ENCODE measurements at places on chromosomes 12 and 14.

DNA sequence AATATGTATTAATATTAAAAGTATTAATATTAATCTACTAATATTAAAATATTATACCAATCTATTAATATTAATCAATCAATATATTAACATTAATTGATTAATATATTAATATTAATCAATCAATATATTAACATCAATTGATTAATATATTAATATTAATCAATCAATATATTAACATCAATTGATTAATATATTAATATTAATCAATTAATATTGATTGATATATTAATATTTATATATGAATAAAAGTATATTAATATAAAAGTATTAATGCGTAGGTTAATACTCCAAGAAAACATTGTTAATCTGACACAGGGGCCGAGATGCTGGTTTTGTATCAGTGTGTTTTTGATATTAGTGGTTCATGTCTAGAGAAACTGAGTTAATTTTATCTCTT is 1430.1 kb upstream of the SEL1L start:
- DNase-seq: no peak

DNA sequence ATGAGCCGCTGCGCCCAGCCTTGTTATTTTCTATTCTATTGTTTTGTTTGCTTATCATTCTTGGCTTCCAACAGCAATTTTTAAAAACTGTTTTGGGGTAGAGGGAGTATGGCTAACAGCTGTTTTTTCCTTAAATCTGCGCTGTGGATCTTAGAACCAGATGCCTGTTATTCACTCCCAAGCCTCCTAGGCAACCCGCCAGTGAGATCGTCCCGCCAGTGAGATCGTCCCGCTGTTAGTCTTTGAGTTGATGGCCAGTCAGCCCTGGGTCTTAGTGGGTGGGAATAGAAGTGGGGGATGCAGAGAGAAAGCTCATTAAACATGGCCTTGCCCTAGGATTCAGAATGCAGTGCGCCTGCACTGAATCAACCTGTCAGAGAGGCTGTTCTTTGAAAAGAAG is 67.3 kb upstream of the BICD1 start:
- DNase-seq: no peak

GRCh38 chr12:11549119-11549518 is 100.4 kb upstream of the ETV6 start:
- no peak for DNase-seq

DNA sequence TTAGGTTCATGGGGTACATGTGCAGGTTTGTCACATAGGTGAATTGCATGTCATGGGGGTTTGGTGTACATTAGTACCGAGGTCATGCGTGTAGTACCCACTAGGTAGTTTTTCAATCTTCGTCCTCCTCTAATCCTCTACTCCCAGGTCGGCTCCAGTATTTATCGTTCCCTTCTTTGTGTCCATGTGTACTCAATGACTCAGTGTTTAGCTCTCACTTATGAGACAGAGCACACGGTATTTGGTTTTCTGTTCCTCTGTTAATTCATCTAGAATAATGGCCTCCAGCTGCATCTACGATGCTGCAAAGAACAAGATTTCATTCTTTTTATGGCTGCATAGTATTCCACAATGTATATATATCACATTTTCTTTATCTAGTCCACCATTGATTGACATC is 850.9 kb upstream of the MDGA2 start:
- no peak for DNase-seq

DNA sequence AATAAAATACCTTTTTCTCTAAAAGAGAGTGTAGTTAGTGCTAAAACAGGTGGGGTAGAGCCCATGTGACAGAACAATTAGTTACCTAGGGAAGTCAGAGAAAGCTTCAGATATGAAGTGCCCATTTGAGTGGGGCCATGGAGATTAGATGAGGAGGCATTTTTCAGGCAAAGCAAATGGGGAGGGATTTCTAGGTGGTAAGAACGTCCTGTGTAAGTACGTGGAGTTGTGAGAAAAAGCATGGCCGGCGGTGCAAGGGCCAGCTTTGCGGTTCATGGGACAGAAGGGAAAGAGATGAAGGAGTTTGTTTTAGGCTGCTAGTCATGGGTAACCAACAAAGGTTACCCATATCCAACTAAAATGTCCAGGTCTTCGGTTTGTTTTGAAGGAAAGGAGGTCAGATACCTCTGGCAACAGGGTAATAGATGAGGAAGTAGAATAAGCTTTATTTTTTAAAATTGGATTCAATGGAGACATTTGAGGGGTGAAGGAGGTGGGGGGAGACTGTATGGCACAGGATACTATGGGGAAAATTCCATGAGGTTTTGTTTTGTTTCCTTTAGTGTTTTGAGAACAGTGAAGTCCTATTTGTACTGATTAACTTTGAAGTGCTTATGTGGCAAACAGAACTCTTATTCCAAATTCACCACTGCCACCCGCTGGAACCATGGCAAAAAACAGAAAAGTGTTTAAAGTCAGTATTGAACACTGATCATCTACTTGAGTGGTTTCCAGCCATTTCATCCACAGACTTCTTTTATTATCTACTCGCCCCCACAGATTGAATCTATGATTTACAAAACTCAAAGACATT is 10.0 kb upstream of the SNRPF start:
- no peak for DNase-seq

DNA sequence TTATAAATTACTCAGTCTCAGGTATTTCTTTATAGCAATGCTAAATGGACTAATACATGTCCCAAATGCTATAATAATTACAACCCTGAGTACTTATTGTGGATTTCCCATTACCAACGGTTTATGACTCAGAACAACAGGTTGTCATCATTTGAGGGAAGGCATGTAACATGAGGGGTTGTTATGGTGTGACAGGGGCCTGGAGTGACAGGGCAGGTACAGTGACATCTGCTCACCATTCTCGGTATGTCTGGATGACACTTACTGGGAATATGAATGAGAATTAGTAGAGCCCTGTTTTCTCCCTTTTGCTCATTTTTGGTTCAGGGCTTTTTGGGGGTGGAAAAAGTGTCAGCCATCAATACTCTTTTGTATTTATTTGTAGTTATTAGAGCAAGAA is 36.2 kb upstream of the FERMT2 start:
- no peak for DNase-seq

GRCh38 chr12:53185582-53186153 is 4.9 kb upstream of the CSAD start:
- DNase-seq: no peak

- DNase-seq: no peak
Observed at GRCh38 chr12:63958876-63959580, 114.5 kb downstream of the SRGAP1 start.
